ENCODE measurements at places on chromosomes 7 and 10.

- DNase-seq = no peak
Observed at GRCh38 chr7:109967406-109967805, 1123.5 kb upstream of the LRRN3 start.

DNA sequence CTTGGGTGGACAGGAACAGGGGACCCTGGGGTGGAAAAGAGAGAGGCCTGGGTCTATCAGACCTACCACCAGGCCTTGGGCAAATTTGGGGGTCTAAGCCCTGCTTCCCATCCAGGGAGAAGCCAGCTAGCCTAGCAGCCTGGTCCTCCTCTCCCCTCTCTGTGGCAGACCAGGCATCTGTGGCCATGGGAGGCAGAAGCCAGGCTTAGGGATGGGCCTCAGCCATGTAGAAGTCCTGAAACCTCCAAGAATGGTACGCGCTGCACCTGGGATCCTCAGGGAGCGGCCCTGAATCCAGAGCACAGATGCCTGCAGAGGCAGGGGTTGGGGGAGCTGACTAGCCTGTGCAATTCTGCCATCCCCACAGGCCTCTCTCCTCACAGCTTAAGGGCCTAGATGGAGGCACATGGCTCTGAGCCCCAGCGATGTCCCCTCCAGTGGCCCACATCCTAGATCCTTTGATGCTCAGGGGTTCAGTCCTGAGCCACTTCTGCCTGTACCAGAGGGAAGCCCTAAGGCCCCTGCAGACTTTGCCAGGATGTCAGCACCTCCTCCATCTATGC is 21.2 kb downstream of the GRID1 start:
- no peak for DNase-seq

GRCh38 chr10:32217216-32217615 is 129.7 kb downstream of the EPC1 start:
- no peak for DNase-seq

DNA sequence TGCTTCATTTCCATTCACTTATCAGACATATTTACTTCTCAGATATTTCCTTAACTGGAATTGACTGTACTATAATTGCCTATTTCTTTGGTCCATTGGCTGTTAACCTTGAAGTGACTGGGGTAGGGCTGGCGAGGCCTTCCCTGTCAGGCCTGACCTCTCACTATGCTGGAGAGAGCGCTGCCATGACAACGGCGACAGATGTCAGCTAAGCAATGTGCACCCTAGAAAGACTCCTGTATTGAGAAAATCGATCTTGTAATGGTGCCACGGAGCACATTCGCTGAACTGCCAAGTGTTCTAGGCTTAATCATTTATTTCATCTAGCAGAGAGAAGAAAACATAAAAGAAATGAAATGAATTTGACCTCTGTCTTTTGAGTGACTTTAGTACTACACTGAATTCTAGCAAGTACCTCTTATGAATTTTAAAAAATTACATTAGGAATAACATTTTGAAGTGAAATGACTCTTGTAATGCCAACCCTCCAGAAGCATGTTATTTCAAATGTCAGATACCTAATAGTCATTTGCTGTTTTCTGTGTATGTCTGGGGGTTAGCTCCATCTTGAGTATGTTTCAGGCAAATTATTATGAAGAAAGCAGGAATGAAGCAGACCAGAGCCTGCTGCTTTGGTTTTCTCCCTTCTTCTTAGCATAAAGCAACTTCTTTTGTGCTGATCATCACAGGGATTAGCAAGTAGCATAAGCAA is 148.0 kb downstream of the SNX10 start:
- no peak for DNase-seq

- DNase-seq = no peak
Observed at GRCh38 chr10:74992068-74992467, 119.4 kb upstream of the SAMD8 start.

- no peak for DNase-seq
Observed at GRCh38 chr10:124048371-124049290, 44.8 kb downstream of the CHST15 start.

GRCh38 chr7:22601812-22602565 is 102.0 kb upstream of the STEAP1B start:
- DNase-seq = no peak

DNA sequence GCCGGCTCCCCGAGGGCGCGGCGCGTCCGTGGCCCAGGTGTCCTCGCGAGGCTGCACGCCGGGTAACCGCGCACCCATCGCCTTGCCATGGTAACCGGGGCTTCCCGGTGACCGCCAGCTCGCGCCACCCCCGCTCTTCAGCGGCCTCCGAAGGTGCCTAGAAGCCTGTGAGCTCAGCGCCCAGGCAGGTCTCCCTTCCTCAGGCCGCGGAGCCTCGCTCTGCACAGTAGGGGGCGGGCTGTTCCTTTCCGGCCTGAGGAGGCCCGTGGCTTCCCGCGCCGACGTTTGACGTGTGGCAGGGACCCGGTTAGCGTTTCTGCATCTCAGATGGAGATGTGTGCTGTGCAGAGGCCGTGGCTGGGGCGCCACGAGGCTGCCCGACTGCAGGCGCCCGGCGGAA is 117.1 kb downstream of the DYNC2I1 start:
- peak; percentile 48 for DNase-seq

DNA sequence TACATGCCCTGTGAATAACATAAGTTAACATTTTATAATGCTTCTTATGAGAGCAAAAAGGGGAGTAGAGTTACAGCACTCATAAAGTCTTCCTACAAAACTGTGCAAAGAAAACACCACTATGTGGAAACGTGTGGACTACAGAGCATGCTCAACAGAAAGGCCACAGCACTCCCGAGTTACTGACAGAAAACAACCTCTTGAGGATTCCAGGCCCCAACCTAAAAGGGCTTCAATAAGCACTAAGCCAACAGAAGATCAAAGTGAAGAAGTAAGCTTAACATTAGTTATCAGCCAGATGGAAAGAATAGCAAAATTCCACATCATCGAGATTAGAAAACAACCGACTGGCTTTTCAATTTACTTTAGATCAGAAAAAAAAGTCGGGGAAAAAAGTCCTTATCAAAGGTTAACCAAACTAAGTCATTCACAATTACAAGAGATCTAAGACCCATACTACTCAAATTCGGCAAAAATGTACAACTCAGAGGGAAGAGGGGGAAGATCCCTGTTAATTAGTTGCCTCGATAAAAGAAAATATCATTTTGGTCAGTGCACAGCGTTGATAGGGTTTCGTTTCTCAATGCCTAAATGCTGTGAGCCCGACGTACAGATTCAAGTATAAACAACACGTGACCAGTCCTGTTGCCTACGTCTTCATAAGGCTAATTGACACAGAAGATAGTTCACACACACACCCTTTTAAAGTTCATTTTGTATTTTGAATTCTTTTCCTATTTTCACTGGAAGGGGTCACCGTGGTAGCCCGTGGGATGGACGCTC is 1.4 kb downstream of the KBTBD2 start:
- peak; percentile 24 for DNase-seq

GRCh38 chr10:127908959-127909267 is 2.0 kb downstream of the PTPRE start:
- no peak for DNase-seq

Data from activated T-cell treated with anti-CD3 and anti-CD28 coated beads for 24 hours (primary cell).